ENCODE measurements at places on chromosomes 3 and 15.
A peak's percentile ranks its signal among the peaks of the same experiment; 100 is the strongest.

GRCh38 chr15:83955806-83956265 lies 279.7 kb upstream of the GOLGA6L4 start:
- no peak for DNase-seq

GRCh38 chr3:50230794-50231125 lies 5.2 kb upstream of the GNAI2 start:
- DNase-seq: no peak

- no peak for DNase-seq
Measured at GRCh38 chr3:188236271-188236670, 82.3 kb downstream of the LPP start.

- no peak for DNase-seq
Measured at GRCh38 chr15:96804754-96805153, 474.3 kb downstream of the NR2F2 start.

GRCh38 chr3:196603683-196604082 lies 35.2 kb downstream of the FBXO45 start:
- no peak for DNase-seq

- no peak for DNase-seq
Measured at GRCh38 chr3:116341899-116342298, 103.4 kb downstream of the LSAMP start.

DNA sequence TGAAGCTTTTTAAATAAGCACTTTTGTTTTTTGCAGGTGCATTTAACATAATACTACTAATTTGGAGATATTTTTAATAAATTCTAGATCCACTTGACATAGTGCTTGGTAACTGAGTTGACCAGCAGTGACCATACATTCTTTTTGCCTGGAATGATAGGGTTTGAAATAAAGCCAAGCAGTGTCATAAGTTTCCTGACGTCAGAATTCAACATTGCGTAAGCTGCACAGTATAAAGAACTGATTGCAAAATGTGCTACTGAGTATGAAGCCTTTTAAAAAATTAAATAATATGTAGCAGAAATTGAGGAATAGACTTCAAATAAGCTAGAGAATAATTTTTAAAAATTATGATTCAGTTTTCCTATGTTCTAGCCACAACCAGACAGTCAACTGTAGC lies 454.6 kb upstream of the ARPP21 start:
- peak; percentile 57 for DNase-seq

- no peak for DNase-seq
Measured at GRCh38 chr3:3087716-3088465, 22.3 kb downstream of the IL5RA start.

GRCh38 chr3:102512734-102513504 lies 78.1 kb downstream of the ZPLD1 start:
- DNase-seq: no peak

GRCh38 chr3:104648823-104649222 lies 717.9 kb upstream of the ALCAM start:
- no peak for DNase-seq

DNA sequence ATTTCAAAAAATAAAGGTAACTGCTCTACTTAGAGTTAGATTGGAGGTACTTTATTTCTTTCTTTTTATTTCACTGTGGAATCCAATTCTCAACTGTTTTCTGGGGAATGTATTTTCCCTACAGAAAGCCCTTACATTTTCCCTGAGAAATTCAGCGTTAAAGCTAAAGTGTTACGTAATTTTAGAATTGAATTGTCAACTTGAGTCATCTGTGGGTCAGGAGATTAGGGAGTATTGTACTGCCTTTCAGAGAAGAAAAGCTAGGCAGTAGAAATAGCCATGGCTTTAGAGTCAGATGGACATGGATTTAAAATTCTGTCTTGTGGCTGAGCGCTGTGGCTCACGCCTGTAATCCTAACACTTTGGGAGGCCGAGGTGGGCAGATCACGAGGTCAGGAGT lies 728.6 kb downstream of the ROBO1 start:
- no peak for DNase-seq

DNA sequence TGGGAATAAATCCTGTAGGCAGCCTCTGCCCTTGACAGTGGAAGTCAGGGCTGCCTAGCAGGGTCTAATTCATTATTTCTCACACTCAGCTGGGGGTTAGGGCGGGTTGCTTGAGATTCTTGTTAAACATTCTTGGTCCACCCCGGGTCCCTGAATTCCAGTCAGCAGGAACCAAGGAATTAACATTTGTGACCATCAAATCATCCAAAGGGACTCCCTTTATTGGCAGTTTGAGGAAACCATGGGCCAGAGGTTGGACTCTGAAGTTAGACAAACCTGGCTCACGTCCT lies 122.8 kb downstream of the EEFSEC start:
- no peak for DNase-seq

Measured in fibroblast of the conjunctiva (primary cell).